Subcutaneous preadipocyte (primary cell): ENCODE measurements at places on chromosomes 5 and 9. TPM values are rescaled to one million over a fixed set of nuclear protein-coding genes. Genes with fewer than 3 reads are reported as not detected.

OGN gene
- 0.39 and 4.0 TPM in 2 replicates for total RNA-seq

RNF183 gene
- under 0.01 TPM in 1 of 2 replicates, not detected in the other for total RNA-seq

SPATA6L gene
- total RNA-seq: 0.39 and 1.5 TPM in 2 replicates

MAPKAP1 gene
- 62.8 and 82.5 TPM in 2 replicates for total RNA-seq

CD74 gene
- 0.37 and 0.98 TPM in 2 replicates for total RNA-seq

NFIB gene
- total RNA-seq: 57.3 and 61.4 TPM in 2 replicates

MLANA gene
- total RNA-seq: 0.20 TPM in 1 of 2 replicates, not detected in the other

C1QTNF3 gene
- 0.59 and 1.1 TPM in 2 replicates for total RNA-seq

ZNF354C gene
- total RNA-seq: 6.2 and 6.6 TPM in 2 replicates

GPR151 gene
- total RNA-seq: not detected in 2 replicates

GBGT1 gene
- total RNA-seq: 1.8 TPM in 2 replicates

POU4F3 gene
- total RNA-seq: under 0.01 TPM in 1 of 2 replicates, not detected in the other

BTNL3 gene
- not detected in 2 replicates for total RNA-seq

FAM221B gene
- not detected in 2 replicates for total RNA-seq

FIBCD1 gene
- total RNA-seq: 1.8 and 2.2 TPM in 2 replicates

MLLT3 gene
- total RNA-seq: 9.6 and 12.7 TPM in 2 replicates

RORB gene
- 0.37 and 1.2 TPM in 2 replicates for total RNA-seq
